ENCODE measurements at places on chromosomes 13 and 19.
A peak's percentile ranks its signal among the peaks of the same experiment; 100 is the strongest.

DNA sequence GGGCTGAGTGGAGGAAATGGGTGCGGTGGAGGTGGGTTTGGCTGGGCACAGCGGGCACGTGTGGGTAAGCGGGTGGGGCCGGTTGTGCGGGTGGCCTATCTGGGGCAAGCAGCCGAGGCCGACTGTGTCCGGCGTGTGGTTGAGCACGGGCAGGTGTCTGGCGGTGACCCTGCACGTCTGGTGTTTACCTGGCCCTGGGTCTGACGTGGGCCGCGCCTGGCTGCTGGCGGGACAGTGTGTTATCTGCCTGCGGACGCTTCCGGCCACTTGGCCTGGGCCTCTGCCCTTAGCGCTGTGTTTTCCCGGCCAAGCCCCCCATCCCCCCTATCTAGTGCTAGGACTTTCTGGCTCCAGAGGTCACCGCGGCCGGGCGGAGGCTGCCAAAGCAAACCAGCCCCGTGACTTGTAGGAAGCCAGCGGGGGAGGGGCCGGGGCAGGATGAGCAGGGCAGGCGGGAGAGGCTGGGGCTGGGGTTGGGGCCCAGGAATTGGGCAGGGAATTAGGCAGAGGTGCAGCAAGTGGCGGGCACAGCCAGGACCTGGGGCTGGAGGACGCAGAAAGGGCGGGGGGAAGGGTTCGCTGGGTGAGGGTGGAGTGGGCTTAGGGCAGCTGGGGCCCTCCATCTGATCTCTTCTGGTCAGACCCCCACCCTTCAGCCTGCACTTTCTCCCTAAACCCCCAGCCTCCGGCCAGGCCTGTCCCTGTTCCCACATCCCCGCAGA is 534 bp upstream of the HPN start:
- DNase-seq, result no peak

- peak; percentile 42 for DNase-seq
These were observed 11.3 kb downstream of the PEAK3 start for GRCh38 chr19:2270423-2271233.

GRCh38 chr19:16714702-16715287 is 4.9 kb upstream of the NWD1 start:
- no peak for DNase-seq

DNA sequence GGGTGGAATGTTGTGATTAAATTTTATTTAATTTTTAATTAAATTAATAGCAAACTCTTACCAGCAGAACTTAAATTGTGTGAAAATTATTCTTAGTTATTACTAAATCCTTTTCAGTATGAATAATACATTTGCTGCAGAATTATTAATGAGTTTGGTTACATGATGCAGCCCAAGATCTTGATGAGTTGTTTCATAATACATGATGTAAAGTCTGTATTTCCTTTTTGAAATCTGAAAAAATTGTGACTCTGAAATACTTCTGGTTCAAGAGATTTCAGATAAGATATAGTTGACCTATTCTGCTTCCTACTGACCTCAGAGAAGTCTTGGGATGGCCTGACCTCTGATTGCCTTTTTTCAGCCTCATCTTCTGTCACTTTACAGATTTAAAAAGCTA is 11.1 kb downstream of the SAE1 start:
- DNase-seq, result no peak

- no peak for DNase-seq
These were observed 28.9 kb downstream of the ARHGEF7 start for GRCh38 chr13:111143865-111144540.

GRCh38 chr13:110699148-110700145 is 6.5 kb downstream of the CARS2 start:
- DNase-seq, result no peak

GRCh38 chr19:1220477-1220930 is 14.9 kb downstream of the STK11 start:
- DNase-seq, result no peak

DNA sequence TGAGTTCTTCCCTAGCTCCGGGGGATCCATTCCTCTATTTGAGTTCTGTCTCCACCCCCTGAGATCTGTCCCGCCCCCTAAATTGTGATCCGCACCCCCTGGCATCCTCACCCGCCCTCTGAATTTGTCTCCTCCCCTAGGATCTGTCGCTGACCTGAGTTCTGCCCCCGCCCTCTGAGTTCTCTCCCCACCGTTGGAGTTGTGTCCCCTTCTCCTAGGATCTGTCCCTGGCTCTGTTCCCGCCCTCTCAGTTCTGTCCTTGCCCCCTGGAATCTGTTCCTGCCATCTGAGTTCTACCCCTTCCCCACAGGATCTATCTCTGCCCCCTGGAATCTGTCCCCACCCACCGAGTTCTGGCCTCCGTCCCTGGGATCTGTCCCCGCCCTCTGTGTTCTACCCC is 1.0 kb upstream of the SLC17A7 start:
- peak; percentile 71 for DNase-seq

DNA sequence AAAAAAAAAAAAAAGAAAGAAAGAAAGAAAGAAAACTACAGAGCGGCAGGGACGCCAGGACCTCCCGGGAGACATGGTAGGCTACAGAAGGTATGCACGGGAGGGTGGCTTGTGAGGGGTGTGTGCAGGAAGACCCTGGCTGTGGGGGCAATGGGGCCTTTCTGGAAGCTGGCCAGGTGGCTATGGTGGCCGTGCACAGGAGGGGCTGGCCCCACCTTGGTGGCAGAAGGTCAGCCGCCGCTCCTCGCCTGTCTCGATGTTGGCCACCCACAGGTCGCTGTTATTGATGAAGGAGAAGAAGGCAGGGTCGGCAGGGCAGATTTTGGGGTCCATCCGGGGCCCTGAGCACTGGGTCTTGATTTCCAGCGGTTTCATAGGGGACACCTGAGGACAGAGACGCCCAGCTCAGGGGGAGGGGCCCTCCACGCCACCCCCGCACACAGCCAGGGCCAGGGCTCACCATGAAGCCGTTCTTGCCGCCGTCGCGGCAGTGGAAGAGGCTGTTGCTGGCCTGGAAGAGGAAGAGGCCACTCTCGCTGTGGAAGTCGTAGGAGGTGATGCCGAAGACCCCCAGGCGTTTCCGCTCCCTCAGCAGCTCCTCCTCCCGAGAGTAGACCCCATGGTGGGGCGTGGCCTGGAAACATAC is 19.8 kb downstream of the DPP9 start:
- no peak for DNase-seq

DNA sequence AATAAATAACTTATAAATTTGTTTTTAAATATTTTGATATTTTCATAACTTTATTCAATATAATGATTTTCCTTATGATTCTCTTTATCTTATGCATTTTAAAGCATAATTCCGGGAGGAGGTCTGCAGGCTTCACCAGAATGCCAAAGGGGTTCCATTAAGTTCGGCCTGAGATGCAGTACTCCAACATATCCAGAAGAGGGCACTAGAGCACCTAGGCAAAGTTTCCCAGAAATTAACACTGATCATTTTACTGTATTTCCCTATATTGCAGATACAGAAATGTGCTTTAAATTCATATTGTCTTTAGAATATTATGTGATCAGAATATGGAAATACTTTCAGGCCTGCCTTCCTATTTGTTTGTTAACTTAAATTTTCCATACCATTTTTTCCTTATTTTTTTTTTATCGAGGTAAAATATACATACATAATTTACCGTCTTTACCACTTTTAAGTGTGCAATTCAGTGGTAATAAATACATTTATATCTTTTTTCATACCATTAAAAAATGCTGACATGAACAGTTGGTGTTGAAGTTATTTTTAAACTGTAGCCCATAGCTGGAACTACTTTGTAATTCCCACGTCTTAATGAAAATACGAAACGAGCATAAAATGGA is 58.9 kb upstream of the TM9SF2 start:
- DNase-seq, result no peak

GRCh38 chr13:25371875-25372283 is at the start of gene ATP8A2:
ATP8A2 (plus strand) TSS chr13:25371974; CDS start chr13:25372213, 239 bp downstream.
- no peak for DNase-seq

GRCh38 chr19:711254-711653 is 2.5 kb downstream of the PALM start:
- no peak for DNase-seq

GRCh38 chr19:28710278-28710677 is 502.7 kb downstream of the UQCRFS1 start:
- no peak for DNase-seq

DNA sequence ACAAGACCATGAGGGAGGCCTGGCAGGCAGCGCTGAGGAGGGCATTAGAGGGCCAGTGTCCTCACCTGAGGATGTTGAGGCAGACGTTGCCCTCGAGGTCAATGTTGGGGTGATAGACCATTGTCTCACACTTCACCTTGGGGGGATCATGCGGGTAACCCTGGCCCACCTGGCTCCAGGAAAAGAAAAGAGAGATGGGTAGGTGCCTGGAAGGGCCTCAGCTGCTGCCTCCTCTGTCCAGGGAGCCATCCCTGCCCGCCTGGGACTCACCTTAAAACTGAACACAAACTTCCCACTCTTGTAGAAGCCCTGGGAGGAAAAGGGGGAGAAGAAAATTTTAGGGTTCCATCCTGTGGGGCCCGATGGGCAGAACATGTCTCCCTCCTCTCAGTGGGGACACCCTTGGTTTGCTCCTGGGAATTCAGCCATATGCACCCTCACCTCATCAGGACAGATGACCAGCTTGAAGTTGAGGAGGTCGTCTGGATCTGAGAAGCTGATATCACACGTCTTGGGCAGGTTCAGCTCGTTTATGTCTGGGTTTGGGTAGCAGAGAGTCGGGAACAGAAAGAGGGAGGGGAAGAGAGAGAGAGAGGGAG is 1.7 kb downstream of the UBE2M start:
- DNase-seq, result no peak

DNA sequence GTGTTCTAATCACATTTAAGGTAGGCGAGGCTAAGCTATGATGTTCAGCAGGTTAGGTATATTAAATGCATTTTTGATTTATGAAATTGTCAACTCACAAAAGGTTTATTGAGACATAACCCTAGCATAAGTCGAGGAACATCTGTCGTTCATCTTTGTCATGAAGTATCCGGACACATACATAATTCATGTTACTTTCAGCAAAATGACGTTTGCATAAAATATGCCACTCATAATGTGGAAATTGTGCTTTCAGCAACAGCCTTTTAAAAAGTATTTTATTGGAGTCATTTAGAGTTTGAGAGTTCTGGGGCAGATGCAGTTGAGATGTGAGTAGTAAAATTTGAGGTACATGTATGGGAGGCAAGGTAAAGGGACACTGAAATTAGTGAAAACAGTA is 66.4 kb downstream of the NAA16 start:
- DNase-seq, result no peak

DNA sequence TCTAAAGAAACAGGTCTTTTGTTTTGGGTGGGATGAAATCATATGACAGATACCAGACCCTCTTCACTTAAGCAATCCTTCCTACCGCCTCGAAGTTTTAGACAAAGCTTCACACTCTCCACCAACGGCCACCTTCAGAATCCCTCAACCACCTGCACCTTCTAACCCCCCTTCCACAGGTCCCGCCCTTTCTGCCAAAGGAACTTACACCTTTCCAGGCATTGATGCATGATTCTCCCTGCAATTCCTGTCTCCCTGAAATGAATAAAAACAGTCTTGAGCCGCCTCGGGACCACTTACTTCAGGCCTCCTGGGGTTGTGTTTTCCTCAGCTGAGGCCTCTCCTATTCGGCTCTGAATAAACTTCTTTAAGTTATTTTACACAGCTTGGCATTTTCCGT is 859 bp downstream of the ZNF433 start:
- no peak for DNase-seq

GRCh38 chr19:8487137-8487851 is 15.1 kb downstream of the PRAM1 start:
- no peak for DNase-seq

GRCh38 chr19:29478578-29479565 is 46.9 kb upstream of the VSTM2B start:
- DNase-seq, result no peak

- no peak for DNase-seq
These were observed 883.5 kb downstream of the UQCRFS1 start for GRCh38 chr19:28329429-28329828.

DNA sequence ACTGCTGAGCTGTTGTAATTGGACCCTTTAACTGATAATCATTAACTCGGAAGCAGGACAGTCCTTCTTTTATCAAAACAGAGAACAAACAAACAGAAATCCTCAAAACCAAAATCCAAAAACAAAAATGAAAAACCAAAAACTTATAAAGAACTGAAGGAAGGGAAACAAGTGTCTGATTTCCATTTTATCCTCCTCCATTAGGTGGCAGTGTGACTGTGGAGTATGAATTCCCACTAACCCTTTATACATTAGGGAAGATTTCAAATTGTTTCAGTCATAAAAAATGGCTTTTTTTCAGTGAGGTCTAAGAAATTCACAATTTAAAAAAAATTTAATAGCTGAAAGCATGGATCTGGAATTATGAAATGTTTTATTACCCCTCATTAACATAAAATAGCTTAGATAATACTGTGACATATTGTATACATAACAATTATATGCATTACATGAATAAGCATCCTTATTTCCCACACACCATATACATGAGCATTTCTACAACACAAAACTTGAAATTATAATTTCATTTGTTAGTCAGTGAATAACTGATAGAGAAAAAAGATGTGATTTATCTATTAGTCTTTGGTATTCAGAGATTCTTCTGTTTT is 1074.3 kb upstream of the PCDH9 start:
- DNase-seq, result peak; percentile 8

- DNase-seq, result no peak
These were observed 128.4 kb downstream of the KATNAL1 start for GRCh38 chr13:30178976-30179375.
